Heart left ventricle (tissue), 16 donors: ENCODE measurements at places on chromosomes 4 and X. TPM values are rescaled to one million over a fixed set of nuclear protein-coding genes. Genes with fewer than 3 reads are reported as not detected.

The UGT2A1 gene
- not detected for total RNA-seq

The GRPR gene
- total RNA-seq: 0.40 TPM

The GPAT3 gene
- total RNA-seq: 26.8 TPM

The UCP1 gene
- total RNA-seq: not detected

The SRPK3 gene
- total RNA-seq: 38.9 TPM

The GRIA3 gene
- 1.00 TPM for total RNA-seq

The TMEM31 gene
- not detected for total RNA-seq

The CT45A1 gene
- not detected for total RNA-seq

The FAM90A26 gene
- not detected for total RNA-seq

The GAGE12F gene
- not detected for total RNA-seq

The PHOX2B gene
- not detected for total RNA-seq

The P2RY4 gene
- total RNA-seq: not detected

The TRIM60 gene
- not detected for total RNA-seq

The MAGED4B gene
- total RNA-seq: 0.95 TPM

The TMEM156 gene
- total RNA-seq: 0.14 TPM

The SLC38A5 gene
- total RNA-seq: 3.6 TPM

The NAP1L5 gene
- 4.5 TPM for total RNA-seq

The CFI gene
- total RNA-seq: 9.0 TPM

The EVC gene
- total RNA-seq: 6.8 TPM

The ACE2 gene
- total RNA-seq: 59.4 TPM

The CT45A2 gene
- total RNA-seq: not detected

The TCEANC gene
- total RNA-seq: 5.6 TPM

The HPGD gene
- total RNA-seq: 4.7 TPM

The GC gene
- not detected for total RNA-seq

The SLITRK4 gene
- total RNA-seq: 0.54 TPM

The RHOH gene
- 0.63 TPM for total RNA-seq
